ENCODE measurements at places on chromosomes 7 and 10.

GRCh38 chr10:20299034-20299736 is 483.0 kb downstream of the PLXDC2 start:
- no peak for DNase-seq

DNA sequence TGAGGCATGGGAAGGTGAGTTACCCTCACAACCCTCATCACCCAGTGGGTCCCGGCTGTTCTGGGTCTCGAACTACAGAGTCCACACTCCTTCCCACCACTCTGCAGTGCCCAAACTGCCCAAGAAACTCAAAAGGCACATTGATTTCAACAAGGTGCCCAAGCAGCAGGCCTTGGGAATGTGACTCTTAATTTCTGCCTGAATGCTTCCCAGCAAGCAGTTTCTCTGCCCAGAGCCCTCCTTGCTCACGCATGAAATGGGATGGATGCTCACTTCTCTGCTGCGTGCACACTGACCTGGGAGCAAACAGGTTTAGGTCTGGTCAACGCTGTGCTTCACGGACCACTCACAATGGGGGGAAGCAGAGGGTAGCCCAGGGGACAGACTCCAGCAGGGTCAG is 77.9 kb downstream of the GRB10 start:
- no peak for DNase-seq

GRCh38 chr10:72334196-72334824 is 20.4 kb downstream of the DNAJB12 start:
- no peak for DNase-seq

- DNase-seq, result no peak
Measured at GRCh38 chr10:132541601-132542011, 4.0 kb downstream of the INPP5A start.

GRCh38 chr7:39033885-39034624 is 56.3 kb downstream of the POU6F2 start:
- DNase-seq, result no peak

DNA sequence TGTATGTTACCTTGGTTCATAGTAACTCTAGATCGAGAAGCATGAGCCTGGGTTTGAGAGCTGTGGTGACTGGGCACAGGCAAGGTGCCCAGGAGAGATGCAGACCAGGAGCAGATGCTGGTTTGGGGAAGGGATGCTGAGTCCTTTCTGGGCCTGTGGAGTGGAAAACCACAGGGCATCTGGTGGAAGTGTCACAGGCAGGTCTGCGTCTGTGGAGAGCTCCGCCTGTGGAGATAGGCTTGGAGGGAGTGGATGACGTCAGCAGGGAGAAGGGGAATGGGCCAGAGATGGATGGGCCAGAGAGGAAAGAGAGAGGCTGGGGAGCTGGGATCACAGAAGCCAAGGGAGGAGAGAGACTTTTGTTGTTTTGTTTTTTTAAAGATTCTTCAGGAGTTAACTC is 14.8 kb downstream of the CYP26A1 start:
- no peak for DNase-seq

GRCh38 chr10:27661514-27662286 is 83.9 kb downstream of the MKX start:
- DNase-seq, result peak; percentile 30

DNA sequence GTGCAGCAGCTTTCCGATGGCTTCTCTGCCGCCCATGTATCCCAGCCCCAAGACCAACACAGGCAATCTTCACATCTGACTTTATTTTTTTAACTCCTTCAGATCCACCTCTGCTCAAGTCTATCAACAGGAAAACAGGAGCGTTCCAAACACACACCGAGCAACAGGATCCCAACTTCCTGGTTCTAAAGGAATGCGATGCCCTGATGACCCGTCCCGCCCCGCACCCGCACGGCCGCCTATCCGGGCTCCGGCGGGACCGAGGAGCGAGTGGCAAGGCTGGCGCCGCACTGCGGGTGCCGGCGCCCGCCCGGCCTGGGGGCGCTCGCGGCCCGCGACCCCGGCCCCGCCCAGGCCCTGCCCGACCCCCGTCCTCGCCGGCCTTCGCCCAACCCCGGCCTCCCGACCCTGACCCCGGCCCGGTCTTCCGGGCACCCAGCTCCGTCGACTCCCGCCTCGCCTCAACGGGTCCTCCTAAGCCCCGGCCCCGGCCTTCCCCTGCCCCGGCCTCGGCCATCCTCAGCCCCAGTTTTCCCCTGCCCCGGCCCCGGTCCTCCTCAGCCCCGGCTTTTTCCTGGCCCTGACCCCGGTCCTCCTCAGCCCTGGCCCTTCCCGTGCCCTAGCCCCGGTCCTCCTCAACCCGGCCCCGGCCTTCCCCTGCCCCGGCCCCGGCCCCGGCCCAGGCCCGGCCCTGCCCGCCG is 730 bp downstream of the LARP4B start:
- DNase-seq, result no peak
